ENCODE measurements at places on chromosomes 6 and 20.
A peak's percentile ranks its signal among the peaks of the same experiment; 100 is the strongest.

GRCh38 chr20:51629399-51630058 lies 87.0 kb upstream of the NFATC2 start:
- no peak for DNase-seq

DNA sequence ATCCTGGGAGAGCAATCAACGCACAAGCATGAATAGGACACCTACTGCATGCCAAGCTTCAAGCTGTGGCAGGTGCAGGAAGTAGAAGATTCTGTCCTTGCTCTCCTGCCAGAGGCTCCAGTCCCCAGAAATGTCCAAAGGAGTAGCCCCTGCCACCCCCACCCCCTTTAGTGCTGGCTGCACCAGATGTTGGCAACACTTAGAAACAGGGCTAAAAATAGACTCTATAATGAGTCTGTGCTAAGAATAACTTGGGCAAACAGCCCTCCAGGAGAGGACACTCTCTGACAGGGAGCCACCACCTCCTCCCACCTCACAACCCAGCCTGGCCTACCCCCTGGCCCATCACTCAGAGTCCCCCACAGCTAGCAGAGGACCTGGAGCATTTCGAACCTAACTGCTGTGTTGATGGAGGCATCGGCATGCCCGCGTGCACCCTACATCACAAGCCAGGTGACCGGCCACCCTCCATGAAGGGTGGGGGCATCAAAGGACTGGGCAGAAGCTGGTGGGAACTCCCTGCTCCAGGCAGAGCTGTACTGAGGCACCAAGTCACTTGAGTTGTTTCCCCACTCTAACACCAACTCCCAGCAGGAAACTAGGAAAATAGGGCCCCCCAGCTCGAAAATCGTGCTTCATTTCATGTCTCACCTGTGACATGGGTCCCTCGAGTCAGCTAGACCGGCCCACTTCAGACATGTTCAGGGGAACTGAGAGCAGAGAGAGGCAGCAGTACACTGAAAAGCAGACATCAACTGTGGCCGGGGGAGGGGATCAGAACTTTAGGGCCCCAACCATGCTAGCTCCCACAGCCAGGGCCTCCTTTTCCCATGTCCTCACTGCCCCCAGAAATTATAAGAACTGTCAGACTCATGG lies 18.7 kb downstream of the TFEB start:
- DNase-seq: no peak

- DNase-seq: no peak
Observed at GRCh38 chr6:127522714-127523113, 3.6 kb upstream of the MTCL3 start.

- no peak for DNase-seq
Observed at GRCh38 chr20:53898556-53898931, 171.8 kb downstream of the BCAS1 start.

GRCh38 chr6:44041461-44042260 lies 85.6 kb downstream of the MRPL14 start:
- DNase-seq: peak; percentile 92

- no peak for DNase-seq
Observed at GRCh38 chr20:43778375-43778774, 51.6 kb upstream of the GTSF1L start.

DNA sequence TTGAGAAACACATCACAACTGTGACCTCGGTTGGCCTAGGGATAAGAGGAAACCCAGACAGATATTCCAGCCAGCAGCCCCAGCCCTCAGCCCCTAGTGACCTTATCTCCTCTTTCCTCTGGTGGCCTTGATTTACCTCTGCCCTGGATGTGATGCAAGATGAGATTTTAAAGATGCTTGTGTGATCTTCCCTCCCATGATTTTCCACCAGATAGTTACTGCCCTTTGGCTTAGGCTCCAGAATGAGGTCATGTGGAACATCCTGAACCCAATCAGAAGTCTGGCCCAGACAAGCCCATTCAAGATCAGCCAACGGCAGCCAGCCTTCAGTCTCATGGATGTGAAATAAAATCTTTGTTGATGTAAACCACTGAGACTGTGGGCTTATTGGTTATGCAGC lies 104.0 kb downstream of the BANF2 start:
- DNase-seq: no peak

DNA sequence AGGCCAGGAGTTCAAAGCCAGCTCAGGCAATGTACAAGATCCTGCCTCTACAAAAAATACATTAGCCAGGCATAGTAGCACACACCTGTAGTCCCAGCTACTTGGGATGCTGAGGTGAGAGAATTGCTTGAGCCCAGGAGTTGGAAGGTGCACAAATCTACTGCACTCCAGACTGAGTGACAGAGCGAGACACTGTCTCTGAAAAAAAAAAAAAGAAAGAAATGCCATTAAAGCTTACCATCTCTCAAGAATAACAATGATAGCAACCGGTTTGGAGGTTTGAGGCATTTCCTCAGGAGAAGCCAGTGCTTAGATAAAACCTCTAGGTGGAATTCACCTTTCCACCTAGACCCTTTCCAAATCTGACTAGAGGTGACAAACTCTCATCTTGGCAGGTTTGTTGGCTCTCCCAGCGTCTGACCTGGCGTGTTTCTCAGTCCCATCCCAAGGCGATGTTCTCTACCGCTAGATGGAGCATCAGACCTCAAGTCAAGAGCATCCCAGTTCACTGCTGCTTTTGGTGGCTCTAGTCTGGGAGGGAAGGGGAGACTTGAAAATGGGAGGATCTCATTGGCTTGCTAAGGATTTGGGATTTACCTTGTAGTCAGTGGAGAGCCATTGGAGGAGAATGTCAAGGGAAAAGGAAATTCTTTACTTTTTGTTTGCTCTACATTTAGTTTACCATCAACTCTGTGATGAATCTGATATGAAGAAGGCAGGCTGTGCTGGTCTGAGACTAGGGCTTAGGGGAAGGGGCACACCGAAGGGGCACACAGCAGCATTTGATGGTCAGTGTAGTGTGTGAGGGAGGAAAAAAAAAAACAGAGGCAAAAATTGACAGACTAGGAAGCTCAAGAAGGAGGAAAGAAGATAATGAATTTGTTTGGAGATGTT lies 67.9 kb downstream of the NCOA7 start:
- DNase-seq: no peak

DNA sequence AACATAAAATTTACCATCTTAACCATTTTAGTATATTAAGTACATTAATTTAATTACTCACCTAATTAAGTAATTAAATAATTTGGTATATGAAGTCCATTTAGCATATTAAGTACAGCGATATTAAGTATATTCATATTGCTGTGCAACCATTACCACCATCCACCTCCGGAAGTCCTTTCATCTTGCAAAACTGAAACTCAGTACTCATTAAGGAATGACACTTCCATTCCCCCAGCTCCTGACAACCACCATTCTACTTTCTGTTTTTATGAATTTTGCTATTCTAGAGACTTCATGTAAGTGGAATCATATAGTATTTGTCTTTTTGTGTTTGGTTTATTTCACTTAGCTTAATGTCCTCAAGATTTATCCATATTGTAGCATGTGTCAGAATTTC lies 61.1 kb upstream of the GTSF1L start:
- no peak for DNase-seq

- no peak for DNase-seq
Observed at GRCh38 chr6:134816300-134816699, 133.6 kb downstream of the ALDH8A1 start.

DNA sequence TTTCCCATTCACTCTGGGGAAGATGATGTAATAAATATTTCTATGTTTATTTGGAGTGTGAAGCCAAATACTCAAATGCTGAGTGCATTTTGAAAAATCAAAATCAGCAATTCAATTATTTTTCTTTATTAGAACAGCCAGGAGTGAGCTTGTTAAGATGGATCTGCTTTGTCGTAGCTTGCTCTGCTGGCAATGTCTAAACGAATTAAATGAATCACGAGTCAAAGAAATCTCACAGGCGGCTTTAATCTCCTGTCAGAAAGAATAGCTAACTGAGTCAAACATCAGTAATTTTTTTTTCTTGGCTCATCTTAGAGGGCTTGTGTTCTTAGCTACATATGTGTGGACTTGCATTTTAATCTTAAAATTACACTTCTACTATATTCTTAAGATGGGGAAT lies 100.2 kb upstream of the HMGN3 start:
- DNase-seq: no peak

- no peak for DNase-seq
Observed at GRCh38 chr6:38477680-38478260, 162.0 kb downstream of the BTBD9 start.

- no peak for DNase-seq
Observed at GRCh38 chr6:143337201-143337949, 113.1 kb downstream of the ADAT2 start.
